NCI-H1092 (cell line): ENCODE measurements at places on chromosomes 6 and 20.

DNA sequence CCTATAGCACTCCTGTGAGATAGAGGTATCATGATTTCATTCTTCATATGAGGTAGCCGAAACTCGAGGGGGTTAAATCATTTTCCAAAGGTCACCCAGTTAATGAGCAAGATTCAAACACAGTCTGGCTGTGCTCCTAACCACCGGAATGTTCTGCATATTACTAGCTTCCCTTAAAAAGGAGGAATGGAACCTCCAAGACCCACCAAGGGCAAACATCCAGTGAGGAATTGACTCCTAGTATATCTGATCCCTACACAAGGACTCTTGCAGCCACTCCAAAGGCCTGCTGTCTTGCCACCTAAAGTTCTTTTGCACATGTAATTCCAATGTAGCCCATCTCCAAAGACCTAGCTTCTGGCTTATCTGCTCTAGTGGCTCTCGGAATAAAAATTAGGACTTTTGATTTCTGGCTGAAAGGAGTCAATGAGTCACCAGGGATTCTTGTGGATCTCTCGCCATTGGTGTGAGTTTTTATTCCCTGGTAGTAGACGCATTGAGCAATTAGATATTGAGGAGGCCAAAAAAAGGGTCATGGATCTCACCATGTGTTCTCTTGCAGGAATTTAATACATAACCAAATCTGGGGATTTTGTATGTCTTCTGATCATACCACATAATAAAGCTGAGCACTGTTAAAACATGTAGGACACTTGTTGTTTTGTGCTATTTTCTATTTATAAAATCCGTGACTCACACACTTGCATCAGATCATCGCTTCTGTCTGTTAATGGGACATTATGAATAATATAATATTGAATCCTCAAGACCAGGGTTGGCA is 9.1 kb downstream of the BCAS1 start:
- no peak for DNase-seq

DNA sequence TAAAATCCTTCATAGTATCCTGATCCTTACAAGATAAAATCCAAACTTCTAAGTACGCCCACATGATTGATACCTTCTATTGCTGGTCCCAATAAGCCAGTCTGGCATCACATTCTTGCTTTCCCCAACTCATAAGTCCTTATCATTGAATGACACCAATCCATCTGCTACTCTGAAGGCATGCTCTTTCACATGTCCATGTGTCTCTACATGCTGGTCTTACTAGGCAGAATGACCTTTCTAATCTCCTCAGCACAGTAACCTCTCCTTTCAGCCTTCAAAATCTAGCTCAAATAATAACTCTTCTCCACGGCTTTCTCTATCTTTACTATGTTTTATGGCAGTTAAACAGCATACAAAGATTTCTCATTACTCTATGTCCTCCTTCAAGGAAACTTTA is 71.1 kb downstream of the ASCC3 start:
- DNase-seq = no peak

GRCh38 chr6:150632785-150633485 is 33.2 kb downstream of the PLEKHG1 start:
- DNase-seq = no peak

DNA sequence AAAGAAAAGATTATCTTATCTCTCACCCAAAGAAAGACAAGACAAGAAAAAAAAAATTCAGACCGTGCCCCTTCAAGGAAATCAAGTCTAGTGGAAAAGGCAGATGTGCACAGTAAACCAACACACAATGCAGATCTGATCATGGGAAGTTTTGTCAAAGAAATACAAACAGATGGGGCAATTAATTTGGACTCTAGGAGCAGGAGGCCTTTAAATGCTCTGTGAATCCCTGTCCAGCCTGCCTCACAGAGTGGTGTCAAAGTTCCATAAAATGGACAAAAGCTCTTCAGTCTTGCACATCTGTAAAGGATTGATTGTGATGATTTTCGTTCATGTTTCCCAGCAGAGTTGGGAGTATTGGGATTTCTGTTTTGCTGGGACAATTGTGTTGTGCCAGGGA is 53.1 kb upstream of the TGM3 start:
- no peak for DNase-seq

DNA sequence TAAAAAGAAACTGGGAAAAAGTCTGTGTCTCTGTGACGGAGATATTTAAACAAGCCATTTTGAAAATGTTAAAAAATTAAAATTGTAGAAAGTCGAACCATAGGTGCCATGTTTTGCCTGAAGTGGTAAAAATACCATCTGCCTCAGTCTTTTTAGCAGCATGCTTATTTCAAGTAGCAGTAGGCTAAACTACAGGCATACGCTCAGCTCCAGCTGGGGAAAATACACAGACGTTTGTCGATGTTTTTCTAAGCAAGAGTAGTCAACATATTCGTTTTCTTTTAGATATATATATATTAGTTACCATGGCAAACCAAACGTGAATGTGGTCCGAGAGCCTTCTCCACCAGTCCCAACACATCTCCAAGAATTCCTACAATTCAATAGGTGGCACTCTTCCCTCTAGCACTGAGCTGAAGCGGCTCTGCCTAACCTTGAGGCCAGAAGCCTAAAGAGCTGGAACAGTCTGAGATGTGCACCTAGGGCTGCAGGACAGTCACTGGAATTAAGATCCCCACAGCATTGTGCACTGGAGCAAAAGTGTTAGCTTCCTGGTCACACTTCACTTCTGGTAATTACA is 70.2 kb upstream of the BEND3 start:
- peak; percentile 9 for DNase-seq
